ENCODE measurements at places on chromosomes 13 and 19.

DNA sequence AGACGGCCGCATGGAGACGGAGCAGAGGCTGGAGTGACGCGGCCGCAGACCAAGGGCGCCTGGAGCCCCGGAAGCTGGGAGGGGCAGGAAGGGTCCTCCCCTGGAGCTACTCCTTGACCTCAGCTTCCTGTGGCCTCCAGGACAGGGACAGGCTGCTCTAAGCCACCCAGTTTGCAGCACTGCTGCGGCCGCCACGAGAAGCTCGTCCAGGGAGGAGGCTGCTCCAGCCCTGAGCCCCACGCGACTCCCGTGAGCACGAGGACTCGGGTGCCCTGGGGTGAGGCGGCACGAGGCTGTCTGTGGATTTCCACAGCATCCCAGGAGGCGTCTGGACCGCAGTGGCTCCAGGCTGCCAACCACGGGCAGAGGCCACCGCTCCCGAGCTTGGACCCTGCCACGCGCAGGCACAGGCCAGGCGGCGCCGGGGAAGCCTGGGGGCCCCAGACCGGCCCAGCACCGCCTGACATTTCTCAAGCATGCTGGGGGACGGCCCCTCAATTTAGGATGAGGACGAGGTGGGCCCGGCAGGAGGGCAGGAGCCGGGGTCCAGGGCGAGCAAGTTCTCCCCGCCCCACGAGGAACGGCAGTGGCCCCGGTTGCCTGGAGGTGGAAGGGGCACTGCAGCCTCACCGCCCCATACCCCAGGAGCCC is 10.7 kb downstream of the SBNO2 start:
- DNase-seq = no peak

GRCh38 chr19:3065675-3066357 is 3.5 kb upstream of the TLE5 start:
- DNase-seq = no peak

DNA sequence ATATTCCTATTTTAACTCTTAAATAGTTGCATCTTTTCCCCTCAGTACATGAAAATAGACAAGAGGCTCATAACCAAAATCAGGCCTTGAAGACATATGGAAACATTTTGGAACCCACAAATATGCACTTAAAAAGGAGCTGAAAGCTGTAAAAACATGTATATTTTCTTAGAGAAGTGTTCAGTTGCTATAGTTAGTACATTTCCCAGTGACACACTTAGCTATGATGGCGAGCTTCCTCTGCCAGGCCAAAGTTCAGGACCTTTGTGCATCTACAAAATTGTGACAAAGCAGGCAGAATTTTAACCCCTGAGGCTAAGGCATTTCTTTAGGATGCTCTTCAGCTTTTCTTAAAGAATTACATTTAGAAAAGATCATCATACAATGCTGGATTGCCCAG is 54.5 kb downstream of the RCBTB2 start:
- DNase-seq = no peak

DNA sequence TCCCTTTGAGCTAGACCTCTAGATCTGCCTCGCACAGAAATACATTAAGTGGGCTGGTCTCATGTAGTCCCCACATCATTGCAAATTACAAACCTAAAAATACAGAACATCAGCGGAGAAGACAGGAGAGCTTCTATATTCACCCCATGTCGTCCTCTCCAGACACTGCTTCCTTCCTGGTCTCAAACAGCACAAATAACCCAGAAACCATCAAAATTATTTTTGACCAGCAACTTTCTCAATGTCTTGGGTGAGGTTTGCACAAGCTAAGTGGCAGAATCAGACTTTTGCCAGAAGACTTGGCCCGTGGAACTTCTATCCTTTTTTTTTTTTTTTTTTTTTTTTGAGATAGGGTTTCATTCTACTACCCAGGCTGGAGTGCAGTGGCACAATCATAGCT is 28.2 kb downstream of the CLEC17A start:
- DNase-seq = no peak

- no peak for DNase-seq
Measured at GRCh38 chr13:101218484-101218883, 197.8 kb downstream of the NALCN start.

- DNase-seq = no peak
Measured at GRCh38 chr13:32535115-32535514, 3.5 kb downstream of the N4BP2L2 start.

- no peak for DNase-seq
Measured at GRCh38 chr19:42477117-42477516, 34.4 kb upstream of the CXCL17 start.

DNA sequence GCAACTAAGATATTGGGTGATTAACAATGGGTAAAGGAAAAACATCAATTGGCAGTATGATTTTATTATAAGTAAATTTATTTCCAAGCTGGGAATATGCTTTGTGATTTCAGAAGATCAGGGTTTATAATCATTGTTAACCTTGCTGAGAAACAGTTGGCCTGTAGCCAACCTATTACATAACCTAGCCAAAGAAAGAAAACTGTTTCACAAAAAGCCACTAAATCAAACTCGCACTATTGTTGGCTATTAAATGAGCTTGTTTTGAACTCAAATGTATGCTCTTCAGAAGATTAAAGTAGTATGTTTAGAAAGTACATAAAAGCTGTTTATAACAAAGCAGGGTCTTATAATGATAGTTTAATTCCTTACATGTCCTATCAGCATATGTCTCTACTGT is 151.7 kb downstream of the LHFPL6 start:
- no peak for DNase-seq

DNA sequence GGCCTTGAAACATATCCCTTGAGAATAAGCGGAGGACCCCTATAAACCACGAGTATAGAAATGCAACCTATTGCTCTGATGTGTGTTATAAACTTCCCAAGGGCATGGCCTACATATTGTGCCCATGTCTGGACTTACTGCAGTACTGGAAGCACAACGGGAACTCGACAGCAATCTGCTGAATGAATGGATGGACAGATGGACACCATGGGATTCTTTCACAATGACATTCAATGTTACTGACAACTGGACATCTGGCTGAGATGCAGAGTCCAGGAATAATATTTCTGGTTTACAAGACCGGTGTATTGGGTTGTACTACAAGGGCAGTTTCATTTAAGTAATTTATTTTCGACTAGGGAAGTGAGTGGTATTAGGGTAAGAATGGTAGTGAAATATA is 123.7 kb downstream of the MIPEP start:
- DNase-seq = no peak

DNA sequence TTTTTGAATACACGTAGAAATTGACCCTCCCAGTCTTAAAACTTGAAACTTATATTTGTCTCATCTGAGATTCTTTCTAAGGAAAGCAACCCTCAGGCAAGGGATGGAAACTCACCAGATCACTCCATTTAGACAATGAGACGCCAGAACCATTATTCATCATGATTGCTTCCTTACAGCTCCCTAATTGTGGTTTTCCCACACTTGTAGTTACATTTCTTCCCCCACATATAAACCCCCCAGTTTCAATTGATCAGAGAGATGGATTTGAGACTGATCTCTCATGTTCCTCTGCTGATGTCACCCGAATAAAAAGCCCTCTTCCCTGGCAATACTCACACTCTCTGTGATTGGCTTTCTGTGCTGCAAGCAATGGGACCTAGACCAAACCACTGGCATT is 197.9 kb upstream of the STARD13 start:
- no peak for DNase-seq

- no peak for DNase-seq
Measured at GRCh38 chr19:9903336-9903735, 33.0 kb downstream of the OLFM2 start.

- DNase-seq = no peak
Measured at GRCh38 chr13:28531077-28531844, 36.3 kb upstream of the FLT1 start.

DNA sequence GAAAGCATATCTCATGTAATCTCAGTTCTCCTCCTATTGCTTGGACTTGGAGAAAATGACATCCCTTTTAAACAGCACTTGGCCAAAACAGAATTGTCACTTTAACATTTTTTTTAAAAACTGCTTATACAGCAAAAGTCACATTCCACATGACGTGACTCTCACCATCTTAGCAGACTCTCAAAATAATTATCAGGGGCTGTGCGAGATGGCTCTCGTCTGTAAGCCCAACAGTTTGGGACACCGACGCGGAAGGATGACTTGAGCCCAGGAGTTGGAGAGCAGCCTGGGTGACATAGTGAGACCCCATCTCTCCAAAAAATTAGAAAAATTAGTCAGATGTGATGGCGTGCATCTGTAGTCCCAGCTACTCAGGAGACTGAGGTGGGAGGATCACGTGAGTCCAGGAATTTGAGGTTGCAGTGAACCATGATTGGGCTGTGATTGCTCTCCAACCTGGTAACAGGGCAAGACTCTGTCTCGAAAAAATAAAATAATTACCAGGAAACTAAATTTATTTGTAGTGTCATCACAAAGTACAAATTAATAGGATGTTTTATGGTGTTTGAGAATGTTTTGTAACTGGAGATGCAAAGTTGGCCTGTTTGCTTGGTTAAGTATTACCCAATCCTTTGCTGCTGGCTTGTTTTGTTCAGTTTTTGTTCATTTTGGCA is 8.8 kb downstream of the SAFB start:
- DNase-seq = no peak
